ENCODE measurements at places on chromosomes 16 and 17.

DNA sequence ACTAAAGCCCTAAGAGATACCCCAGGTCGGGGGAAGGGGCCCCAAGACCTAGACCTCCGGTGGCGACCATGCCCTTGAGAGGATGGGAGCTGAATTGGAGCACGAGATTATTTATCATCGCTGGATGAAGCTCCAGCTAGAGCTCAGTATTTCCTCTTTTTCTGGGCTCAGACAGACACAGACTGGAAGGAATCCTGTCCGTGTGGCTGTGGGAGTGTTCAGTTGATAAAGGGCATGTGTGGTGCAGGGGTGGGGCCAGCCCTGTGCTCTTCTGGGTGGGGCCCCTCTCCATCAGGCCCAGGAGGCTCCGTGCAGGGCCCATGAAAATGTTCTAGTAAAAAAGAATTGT lies 6.3 kb upstream of the CBX4 start:
- DNase-seq = no peak

DNA sequence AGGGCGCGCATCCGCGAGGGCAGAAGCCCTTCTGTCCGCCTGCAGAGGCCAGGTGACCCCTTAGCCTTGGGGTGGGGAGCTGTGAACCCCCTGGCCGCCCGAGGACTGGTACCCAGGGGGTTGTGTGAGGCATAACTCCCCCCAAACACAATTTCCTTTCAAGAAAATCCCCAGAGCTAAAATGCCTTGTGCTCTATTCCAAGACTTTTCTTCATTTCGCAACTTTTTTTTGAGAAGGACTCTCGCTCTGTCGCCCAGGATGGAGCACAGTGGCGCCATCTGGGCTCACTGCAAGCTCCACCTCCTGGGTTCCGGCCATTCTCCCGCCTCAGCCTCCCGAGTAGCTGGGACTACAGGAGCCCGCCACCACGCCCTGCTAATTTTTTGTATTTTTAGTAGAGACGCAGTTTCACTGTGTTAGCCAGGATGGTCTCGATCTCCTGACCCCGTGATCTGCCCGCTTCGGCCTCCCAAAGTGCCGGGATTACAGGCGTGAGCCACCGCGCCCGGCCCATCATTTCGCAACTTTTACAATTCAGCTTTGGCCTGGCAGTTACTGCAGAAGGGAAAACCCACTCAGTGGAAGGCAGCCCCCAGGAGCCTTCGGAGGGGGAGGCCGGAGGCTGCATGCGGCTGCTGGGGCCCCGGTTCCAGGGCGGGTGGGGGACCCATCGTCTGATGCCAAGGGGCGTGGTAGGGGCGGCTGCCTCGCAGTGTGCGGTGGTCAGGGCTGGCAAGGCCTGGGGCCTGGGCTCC lies 963 bp upstream of the APRT start:
- DNase-seq = no peak

DNA sequence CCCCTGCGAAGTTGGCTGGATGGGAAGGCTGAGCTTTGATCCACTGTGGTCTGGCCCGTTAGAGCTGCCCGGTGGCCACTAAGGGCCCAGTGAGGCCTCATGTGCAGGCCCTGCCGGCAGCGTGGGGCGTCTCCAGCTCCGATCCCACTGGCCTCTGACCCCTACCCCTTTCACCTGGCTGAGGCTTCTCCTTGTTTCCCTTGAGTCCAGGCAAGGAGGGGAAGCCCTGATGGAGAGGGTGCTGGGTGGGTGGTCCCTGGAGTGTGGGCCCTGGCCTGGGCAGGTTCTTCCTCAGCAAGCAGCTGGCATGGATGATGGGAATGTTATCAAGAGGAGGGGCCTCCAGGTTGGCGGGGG lies 356.8 kb downstream of the SEC14L1 start:
- DNase-seq = no peak

GRCh38 chr17:33978889-33979288 lies 276.2 kb upstream of the CCL2 start:
- DNase-seq = no peak

- no peak for DNase-seq
Observed at GRCh38 chr17:80652756-80653330, 108.2 kb downstream of the RPTOR start.

DNA sequence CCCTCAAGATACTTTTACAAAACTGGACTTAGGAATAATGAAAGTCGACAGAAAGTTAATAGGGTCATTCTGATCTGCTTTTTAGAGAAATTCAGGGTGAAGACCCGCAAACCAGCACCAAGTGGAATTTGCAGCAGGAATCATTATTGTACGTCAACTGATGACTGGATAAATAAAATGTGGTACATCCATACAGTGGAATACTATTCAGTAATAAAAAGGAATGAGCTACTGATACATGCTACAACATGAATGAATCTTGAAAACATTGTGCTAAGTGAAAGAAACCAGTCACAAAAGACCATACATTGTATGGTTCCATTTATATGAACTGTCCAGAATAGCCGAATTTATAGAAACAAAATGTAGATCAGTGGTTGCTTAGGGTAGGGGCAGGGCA lies 83.1 kb downstream of the GNAO1 start:
- DNase-seq = no peak

GRCh38 chr16:16075488-16076422 lies 126.3 kb downstream of the ABCC1 start:
- DNase-seq = no peak

DNA sequence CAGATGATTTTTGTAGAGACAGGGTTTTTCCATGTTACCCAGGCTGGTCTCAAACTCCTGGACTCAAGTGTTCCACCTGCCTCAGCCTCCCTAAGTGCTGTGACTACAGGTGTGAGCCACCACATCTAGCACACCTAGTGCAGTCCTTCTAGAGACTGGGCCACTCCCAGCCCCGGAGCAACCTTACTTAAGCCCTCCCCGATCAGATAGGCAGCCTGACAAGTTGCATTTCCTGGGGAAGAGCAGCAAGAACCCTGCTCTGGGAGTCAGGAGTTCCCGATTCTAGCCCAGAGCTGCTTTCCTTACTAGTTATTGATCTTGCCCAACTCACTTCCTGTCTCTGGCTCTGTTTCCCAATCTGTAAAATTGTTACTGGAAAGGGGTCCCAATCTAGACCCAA lies 7.0 kb upstream of the NAGLU start:
- DNase-seq = no peak

- DNase-seq = no peak
Observed at GRCh38 chr16:19644877-19645276, 73.2 kb downstream of the KNOP1 start.

- peak; percentile 59 for DNase-seq
Observed at GRCh38 chr16:30068750-30069610, 3.4 kb downstream of the ALDOA start.

- DNase-seq = no peak
Observed at GRCh38 chr17:82830249-82830661, 9.6 kb downstream of the ZNF750 start.

GRCh38 chr16:19505600-19506303 lies 16.1 kb downstream of the GDE1 start:
- no peak for DNase-seq

DNA sequence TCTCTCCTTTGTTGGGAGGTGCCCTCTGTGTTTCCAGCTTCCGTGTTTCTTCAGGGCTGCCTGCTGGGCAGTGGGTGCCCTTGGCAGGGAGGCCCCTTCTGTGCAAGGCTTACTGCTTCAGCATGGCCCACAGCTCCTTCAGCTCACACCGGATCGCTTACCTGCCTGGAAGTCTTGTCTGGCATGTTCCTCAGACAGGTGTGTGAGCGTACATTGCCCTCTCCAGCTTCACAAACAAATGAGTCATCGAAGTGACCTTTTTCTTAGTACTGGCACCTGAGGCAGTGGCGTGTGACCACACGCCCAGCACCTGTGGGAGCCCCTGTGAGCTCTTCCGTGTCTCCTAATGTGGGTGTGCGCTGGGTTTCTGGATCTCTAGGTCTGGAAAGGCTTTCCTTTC lies 3.5 kb downstream of the RAB40C start:
- DNase-seq = no peak

DNA sequence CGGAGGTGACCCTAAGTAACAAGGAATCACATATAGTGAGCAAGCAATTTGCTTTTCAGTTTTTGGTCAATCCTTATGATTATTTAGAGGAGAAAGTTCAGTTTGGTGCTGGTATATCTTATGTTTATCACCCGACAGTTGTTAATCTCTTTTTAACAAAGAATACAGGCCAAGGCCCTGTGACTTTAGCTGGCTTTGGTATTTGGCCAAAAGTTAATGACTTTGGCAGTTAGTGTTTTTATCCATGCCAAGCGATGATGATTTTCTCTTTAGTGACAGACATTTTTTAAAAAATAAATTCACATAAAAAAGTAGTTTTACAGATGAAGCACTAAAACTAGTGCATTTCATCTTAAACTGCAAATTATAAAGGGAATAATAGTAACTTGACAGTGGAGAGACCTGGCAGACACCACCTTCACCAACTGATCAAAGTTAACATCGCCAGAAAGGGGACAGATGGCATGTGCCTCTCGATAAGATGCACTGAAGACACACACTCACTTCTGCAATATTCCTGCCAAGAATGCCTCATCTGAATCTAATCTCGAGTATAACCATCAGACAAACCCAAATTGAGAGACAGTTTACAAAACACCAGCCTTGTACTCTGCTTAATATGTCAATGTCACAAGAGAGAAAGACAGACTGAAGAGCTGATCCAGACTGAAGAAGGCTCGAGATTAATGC lies 6.9 kb downstream of the DEXI start:
- no peak for DNase-seq

- DNase-seq = no peak
Observed at GRCh38 chr16:49839017-49839825, 16.7 kb downstream of the ZNF423 start.

DNA sequence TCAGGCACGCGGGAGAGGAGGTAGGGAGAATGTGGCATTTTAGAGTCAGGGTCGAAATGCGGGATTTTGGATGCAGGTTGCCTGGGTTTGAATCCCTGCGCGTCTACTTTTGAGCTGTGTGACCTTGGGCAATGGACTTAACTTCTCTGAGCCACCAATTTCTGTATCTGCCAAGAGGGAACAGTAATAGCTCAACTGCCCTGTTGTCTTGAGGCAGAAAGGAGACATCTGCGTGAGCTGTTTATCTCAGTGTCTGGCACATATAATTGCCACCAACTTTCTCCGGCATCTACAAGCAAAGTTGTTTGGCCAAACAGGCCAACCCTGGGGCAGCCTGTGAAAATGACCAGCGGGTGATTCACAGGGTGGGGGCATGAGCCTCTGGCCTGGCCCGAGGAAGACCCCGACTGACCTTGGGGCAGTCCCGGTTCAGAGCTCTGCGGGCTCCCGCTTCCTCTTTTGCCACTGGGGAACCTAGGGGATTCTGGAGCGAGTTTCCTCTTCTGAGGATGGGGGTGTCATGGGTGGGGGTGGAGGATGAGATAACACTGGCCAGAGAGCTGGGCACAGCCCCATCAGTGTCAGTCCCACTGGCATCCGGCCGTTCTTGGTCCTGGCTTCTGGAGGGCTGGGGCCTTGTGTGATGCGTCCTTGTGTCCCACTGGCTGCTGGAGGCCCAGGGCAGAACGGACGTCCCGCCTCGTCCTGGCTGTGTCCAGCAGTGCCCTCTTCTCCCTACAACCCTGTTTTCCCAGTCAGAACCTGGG lies 1.3 kb downstream of the SNN start:
- DNase-seq = no peak

DNA sequence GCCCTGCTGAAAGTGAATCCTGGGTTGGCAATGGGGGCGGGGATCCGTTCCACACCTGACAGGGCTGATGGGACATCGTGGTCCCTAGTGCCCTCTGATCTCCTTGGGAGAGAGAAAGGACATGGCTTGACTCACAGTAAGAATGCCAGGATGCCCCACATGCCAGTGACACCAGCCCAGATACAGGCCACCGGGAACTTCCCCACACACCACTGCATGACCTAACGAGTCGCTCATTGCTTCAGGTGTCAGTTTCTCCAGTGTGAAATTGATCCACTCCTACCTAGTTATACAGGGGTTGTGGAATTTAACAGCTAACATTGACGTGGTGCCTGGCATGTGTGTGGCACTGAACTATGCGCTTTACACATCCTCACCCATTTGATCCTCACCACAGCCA lies 7.5 kb downstream of the CD300LG start:
- DNase-seq = no peak

DNA sequence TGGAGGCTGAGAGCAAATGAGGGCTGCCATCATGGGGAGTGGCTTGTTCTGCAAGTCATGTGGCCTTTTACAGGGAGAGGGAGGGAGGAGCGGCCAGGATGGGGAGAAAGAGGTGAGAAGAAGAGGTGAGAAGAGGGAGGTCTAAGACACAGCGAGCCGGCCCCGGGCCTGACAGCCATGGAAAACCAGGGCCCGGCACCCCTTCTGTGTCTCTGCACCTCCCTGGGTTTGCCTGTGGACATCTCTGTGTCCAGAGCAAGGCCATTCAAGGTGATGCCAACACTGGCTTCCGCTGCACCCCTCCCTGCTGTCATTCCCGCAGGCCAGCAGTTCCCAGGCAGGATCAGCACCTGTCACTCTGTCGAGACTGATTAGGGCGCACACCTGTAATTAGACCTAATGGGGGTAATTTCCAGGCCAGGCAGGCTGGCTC lies 75.6 kb downstream of the MGAT5B start:
- DNase-seq = no peak

DNA sequence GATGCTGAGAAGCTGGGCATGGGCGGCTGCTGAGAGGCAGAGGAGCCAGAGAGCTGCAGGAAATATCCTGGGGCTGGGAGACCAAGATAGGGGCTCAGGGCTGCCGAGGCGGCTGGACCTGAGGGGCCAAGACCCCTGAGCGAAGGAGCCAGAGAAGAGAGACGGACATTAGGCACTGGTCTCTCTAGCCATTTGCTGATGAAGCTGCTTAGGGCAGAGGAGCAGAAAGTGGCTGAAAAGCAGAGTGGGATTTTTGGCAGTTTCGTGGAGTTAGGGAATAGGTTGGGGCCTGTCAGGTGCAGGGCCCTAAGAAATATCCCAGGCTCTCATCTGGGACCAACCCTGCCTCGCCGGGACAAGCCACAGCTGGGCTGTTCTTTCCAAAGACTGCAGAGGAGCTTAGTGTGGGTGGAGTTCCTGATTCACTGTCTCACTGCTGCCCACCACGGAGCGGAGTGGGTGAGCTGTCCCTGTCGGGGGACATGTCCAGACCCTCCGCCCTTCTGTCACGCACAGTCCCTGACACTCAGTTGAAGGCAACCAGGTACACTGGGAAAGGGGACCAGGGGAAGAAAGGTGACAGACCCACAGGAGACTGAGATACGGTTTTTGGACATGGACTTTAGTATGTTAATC lies 11.3 kb upstream of the DNASE1 start:
- no peak for DNase-seq

GRCh38 chr16:16093628-16094332 lies 129.5 kb downstream of the ABCC6 start:
- no peak for DNase-seq

GRCh38 chr17:75208161-75208560 lies 2.7 kb downstream of the NUP85 start:
- DNase-seq = no peak

- no peak for DNase-seq
Observed at GRCh38 chr17:2844416-2844815, 48.2 kb downstream of the RAP1GAP2 start.

- no peak for DNase-seq
Observed at GRCh38 chr16:22970209-22970865, 156.4 kb downstream of the HS3ST2 start.

Measured in central memory CD4-positive, alpha-beta T cell (primary cell).